ENCODE measurements at places on chromosomes 3 and 15.

DNA sequence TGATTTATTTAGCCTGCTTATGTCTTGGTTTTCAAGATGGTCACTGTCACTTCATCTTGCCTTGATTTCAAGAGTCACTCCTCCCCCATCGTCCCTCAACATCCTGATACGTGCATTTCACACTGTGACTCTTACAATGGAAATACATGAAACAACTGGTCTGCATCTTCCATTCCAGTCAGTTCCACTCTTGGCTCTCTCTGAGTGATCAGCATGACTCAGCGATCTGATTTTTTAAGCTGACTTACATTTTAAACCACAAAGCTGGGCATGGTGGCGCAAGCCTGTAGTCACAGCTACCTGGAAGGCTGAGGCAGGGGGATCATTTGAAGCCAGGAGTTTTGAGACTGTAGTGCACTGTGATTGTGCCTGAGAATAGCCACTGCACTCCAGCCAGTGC, 271.2 kb upstream of the ROPN1 start:
- DNase-seq, result no peak

GRCh38 chr3:32817558-32818228, at the start of gene TRIM71:
TSS of gene TRIM71 (plus strand) at chr3:32817997. CDS start at chr3:32818081, 84 bp downstream.
- no peak for DNase-seq

- no peak for DNase-seq
These were observed 36.6 kb upstream of the ALDH1A3 start for GRCh38 chr15:100842756-100843730.

DNA sequence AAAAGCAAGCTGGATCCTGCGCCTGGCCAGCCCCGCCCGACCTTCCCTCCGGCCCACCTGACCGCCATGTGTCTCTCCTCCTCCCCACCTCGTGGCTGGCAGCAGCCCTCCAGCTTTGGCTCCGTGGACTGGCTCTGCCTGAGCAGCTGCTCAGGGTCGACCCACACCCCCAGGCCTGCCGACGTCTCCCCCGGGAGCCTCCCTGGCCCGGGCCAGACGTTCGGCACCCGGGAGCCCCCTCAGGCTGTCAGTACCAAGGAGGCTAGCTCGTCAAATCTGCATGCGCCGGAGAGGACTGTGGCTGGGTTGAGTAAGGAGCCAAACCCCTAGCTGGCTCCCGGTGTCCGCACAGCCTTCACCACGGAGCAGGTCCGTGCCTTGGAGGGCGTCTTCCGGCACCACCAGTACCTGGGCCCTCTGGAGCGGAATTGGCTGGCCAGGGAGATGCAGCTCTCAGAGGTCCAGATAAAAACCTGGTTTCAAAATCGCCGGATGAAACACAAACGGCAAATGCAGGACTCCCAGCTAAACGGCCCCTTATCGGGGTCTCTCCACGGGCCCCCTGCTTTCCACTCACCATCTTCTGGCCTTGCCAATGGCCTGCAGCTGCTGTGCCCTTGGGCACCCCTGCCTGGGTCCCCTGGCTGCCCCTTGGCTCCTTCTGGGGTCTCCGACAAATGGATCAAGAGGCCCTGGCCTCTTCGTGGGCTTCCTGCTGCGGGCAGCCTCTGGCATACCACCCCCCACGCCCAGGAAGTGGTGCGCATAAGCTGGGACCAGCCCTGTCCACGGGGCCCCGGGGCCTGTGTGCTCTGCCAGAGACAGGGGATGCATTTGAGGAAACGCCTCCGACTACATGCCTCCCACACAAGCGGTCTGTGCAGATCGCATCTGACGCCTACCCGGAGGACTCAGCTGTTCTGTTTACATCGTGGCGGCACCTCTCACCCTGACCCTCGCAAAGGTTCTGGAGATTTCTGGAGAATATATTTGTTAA, 345.0 kb downstream of the ZNF385D start:
- no peak for DNase-seq

DNA sequence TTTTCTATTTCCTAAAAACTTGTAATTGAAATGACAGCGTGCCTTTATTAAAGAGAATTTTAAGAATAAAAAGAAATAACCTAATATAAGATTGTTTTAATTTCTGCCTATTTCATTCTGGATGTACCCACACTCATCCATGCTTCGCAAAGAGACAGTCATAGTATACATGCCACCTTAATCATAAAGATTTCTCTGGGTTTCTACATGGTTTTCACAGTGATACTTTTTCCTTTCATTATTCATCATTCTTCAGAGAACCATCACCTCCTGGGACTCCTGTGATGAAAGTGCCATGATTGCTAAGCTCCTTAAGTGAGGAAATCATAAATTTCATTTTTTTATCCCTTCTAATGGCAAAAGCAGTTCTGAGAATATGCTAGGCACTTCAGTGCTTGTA, 4.3 kb upstream of the CCR8 start:
- DNase-seq, result no peak

- DNase-seq, result no peak
These were observed 10.6 kb downstream of the ARPP19 start for GRCh38 chr15:52558196-52558595.

Data from stimulated activated CD8-positive, alpha-beta memory T cell treated with anti-CD3 and anti-CD28 coated beads, Interleukin-4, amount 100 ng/mL, for 1 hour (primary cell).